Small intestine (tissue), 16 donors: ENCODE measurements at places on chromosomes 11 and 22. TPM values are rescaled to one million over a fixed set of nuclear protein-coding genes. Genes with fewer than 3 reads are reported as not detected.

Gene FAM180B
- polyA plus RNA-seq: not detected

Gene SAA4
- polyA plus RNA-seq: 0.15 TPM

Gene HNRNPUL2
- 67.9 TPM for polyA plus RNA-seq

GRCh38 chr22:27996529-27996925 is 77.5 kb upstream of the PITPNB start:
- DNase-seq: no peak

- no peak for DNase-seq
These were observed 42.5 kb downstream of the ARFGAP3 start for GRCh38 chr22:42814616-42815015.

GRCh38 chr11:37110385-37110784 is 512.3 kb upstream of the RAG2 start:
- DNase-seq: no peak

Gene LRRC10B
- 0.53 TPM for polyA plus RNA-seq

DNA sequence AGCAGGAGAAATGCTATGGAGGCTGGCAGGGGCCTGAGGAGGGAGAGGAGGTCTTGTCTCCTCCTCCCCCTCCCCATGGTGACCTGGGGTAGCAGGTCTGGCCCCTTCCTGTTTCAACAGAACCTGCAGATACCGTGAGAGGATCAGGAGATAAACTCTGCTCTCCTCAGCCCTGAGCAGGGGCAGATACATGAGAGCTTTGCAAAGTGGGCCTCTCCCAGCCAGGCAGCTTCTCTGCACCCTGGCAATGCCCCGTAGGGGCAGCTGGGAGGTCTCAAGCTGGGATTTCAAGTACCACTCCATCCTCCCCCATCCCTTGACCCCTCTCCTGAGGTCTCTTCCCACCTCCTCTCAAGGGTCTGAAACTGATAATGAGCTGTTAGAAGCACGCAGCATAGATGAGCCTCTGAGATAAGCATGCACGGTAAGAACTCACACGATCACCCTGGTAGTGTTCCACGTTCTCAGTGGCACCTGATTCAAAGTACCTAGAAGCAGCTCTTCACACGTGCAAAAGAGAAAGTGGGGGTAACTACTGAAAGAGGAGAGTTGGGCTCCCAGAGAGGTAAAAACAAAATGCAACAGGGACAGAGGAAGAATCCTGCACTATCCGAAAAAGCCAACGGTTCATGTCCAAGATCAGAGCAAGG is 4.9 kb upstream of the CCDC86 start:
- no peak for DNase-seq

DNA sequence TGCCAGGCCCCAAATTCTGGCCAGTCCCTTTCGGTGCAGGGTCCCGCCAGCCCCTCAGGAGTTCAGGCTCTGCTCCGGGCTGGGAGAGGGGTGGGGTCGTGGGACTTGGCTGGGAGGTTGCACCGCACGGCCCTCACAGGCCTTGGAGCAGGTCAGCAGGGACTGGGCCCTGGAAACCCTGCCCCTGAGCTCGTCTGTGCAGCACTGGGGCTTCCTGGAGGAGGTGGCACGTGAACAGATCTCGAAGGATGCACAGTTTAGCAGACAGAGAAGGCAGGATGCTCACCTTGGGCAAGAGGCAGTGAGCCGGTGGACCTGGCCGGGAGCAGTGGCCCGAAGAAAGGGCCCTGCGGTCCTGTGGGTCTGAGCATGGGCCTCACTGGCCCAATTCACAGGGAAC is 70.0 kb downstream of the WNT7B start:
- DNase-seq: no peak

DNA sequence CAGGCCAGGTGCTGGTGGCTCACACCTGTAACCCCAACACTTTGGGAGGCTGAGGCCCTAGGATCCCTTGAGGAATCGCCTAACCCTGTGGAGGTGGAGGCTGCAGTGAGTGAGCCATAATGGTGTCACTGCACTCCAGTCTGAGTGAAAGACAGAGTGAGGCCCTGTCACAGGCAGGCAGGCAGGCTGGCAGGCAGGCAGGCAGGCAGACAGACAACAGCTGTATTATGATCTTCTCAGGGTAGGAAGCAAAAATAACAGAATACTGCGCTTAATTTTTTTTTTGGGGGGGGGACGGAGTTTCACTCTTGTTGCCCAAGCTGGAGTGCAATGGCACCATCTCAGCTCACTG is 3901.6 kb upstream of the OR11H1 start:
- DNase-seq: no peak

- DNase-seq: no peak
These were observed 673.8 kb downstream of the BRD1 start for GRCh38 chr22:49153921-49154320.

- no peak for DNase-seq
These were observed 7.0 kb downstream of the PTPRJ start for GRCh38 chr11:47987310-47987709.

- peak; percentile 40 for DNase-seq
These were observed 72.1 kb downstream of the PTPRJ start for GRCh38 chr11:48052183-48053044.
